ENCODE measurements at places on chromosomes 5 and 9. TPM values are rescaled to one million over a fixed set of nuclear protein-coding genes. Genes with fewer than 3 reads are reported as not detected.

DNA sequence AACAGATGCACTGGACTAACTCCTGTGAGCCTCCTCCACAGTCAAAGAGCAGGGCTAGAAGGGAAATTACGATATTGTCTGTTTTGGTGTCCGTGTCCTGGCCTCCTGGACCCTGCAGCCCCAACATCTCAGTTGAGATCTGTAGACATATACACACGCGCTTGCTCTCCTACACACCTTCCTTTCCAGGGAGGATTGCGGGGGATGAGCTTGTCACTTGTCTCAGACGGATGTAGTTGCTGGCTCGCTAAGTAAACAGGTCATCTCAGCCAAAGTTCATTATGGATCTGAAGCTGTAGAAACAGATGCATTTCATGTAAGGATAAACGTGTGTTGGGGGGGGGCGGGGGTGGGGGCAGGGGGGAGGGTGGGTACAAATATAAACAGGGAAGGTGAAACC lies 549.3 kb downstream of the CCDC171 start:
- DNase-seq, result no peak

- DNase-seq, result no peak
Observed at GRCh38 chr5:110017854-110018253, 328.1 kb downstream of the MAN2A1 start.

- no peak for DNase-seq
Observed at GRCh38 chr5:168047043-168047668, 244.3 kb upstream of the WWC1 start.

The PCDHA9 gene
- total RNA-seq, result not detected

The MCTP1 gene
- total RNA-seq, result 0.44 TPM

The FAM200C gene
- not detected for total RNA-seq
